ENCODE measurements at places on chromosomes 5 and 9.

- no peaks in the 10 kb centered on the region for H3K27me3 ChIP-seq
- H3K27ac ChIP-seq: no peak overlapping the region
- no peak for DNase-seq
- H3K36me3 ChIP-seq: no peaks in the 10 kb centered on the region
- no peak overlapping the region for H3K4me3 ChIP-seq
- no peaks in the 10 kb centered on the region for H3K4me1 ChIP-seq
Observed at GRCh38 chr5:91957666-91958065, 574.5 kb upstream of the ARRDC3 start.

GRCh38 chr9:92711844-92712243 is 41.9 kb upstream of the IPPK start:
- no peaks in the 10 kb centered on the region for H3K27me3 ChIP-seq
- H3K4me1 ChIP-seq: peaks cover 6% of the 10 kb centered on the region
- H3K36me3 ChIP-seq: no peaks in the 10 kb centered on the region
- no peak overlapping the region for H3K4me3 ChIP-seq
- H3K27ac ChIP-seq: no peak overlapping the region

DNA sequence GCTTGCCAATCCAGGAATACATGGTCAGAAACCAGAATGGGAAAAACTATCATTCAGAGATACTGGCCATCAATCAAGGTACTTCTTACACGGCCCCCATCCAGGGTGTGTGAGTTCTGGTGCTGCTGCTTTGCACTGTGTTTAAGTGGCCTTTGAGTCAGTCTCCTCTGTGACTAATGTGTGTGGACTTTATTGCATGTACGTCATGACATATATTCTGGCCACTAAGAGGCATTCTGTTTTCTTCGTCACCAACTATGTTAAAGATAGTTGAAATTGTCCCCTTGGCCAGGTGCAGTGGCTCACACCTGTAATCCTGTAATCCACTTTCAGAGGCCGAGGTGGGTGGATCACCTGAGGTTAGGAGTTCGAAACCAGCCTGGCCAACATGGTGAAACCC is 8.5 kb downstream of the EXOSC3 start:
- H3K27ac ChIP-seq: no peak overlapping the region
- H3K4me1 ChIP-seq: no peaks in the 10 kb centered on the region
- DNase-seq: no peak
- no peaks in the 10 kb centered on the region for H3K27me3 ChIP-seq
- H3K36me3 ChIP-seq: no peaks in the 10 kb centered on the region

GRCh38 chr5:37757980-37758582 is 81.8 kb downstream of the GDNF start:
- no peaks in the 10 kb centered on the region for H3K36me3 ChIP-seq
- no peaks in the 10 kb centered on the region for H3K27me3 ChIP-seq
- no peak overlapping the region for H3K4me3 ChIP-seq
- no peaks in the 10 kb centered on the region for H3K4me1 ChIP-seq
- no peak overlapping the region for H3K27ac ChIP-seq

DNA sequence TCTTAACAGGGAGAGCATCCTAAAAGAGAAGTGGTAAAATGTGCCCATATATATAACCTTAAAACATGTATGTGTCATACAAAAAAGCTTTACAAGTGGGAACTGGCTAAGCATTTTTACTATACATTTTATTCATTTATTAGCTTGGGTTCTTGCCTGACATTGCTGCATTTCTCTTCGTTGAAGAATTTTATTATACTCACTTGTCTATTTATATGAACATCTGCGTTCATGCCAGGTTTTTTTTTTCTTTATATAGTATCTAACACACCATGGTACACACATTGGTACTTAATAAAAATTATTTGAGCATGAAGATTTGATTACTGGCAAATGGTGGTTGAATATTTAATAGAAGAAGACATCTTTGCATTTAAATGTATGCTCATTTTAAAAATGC is 492.3 kb downstream of the SPATA31D1 start:
- no peaks in the 10 kb centered on the region for H3K4me1 ChIP-seq
- DNase-seq: no peak

DNA sequence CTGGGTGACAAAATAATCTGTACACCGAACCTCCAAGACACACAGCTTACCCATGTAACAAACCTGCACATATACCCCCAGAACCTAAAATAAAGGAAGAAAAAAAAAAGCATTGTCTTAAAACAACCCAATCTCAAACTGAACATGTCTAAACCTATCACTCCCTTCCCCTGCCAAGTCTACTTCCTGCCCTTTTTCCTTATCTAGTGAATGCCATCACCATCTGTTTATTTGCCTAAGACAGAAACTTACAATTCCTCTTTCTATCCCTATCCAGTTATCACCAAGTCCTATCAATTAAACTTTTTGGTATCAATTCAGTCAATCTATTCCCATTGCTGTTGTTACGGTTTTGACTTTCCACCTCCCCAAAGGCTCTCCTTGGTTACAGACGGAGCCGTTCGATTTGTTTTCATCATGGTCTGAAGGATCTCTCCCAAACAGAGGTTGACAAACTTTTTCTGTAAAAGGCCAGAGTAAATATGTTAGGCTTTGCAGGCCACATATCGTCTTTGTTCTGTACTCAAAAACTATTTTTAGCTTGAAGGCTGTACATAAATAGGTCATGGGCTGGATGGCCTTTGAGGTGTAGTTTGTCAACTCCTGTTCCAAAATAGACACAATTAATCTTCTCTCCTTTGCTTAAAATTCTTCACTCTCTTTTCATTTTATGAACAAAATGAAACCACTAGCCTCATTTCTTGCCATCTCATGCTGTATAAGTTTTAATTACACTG is 12.1 kb downstream of the NOL8 start:
- H3K4me1 ChIP-seq: peaks cover 1% of the 10 kb centered on the region
- H3K27ac ChIP-seq: no peak overlapping the region
- H3K36me3 ChIP-seq: no peaks in the 10 kb centered on the region
- no peak for DNase-seq

DNA sequence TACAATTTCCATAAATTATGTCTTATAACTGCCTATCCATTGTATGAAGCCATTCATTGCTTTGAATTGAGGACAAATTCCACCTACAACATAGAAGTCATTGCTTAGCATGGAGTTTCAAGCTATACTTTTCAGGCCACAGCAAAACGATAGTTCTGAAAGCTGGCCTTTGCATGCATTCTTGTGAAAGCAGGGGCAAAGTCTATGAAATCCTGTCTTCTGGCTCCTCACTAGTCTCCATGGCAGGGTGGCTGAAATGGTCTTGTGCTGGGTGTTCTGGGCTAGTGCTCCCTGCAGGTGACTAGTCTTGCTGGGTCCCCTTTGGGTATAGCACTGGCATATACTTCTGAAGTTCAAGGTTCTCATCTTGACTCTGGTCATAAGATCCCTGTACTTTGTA is 353.9 kb upstream of the ZNF608 start:
- no peak overlapping the region for H3K27ac ChIP-seq
- H3K4me3 ChIP-seq: no peak overlapping the region
- no peak for DNase-seq
- H3K27me3 ChIP-seq: no peaks in the 10 kb centered on the region
- H3K4me1 ChIP-seq: no peaks in the 10 kb centered on the region

DNA sequence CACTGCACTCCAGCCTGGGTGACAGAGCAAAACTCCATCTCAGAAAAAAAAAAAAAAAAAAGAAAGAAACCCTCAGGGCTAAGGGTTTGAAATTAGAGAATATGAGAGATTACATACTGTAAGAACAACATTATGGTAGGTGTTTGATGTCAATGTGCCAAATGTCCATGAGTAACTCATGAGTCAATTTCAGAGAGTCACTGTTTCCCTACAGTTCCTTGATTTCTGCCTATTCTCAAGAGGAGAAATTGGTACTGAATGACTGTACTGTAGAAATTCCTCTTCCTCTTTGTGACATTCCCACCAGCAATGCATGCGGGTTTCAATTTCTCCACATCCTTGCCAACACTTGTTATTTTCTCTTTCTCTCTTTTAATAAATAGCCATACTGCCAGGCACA is 35.2 kb downstream of the MARVELD2 start:
- no peaks in the 10 kb centered on the region for H3K4me1 ChIP-seq
- no peaks in the 10 kb centered on the region for H3K27me3 ChIP-seq

Measured in ovary (tissue), 10 donors.